NCI-H2171 (cell line): ENCODE measurements at places on chromosomes 1 and 21.

DNA sequence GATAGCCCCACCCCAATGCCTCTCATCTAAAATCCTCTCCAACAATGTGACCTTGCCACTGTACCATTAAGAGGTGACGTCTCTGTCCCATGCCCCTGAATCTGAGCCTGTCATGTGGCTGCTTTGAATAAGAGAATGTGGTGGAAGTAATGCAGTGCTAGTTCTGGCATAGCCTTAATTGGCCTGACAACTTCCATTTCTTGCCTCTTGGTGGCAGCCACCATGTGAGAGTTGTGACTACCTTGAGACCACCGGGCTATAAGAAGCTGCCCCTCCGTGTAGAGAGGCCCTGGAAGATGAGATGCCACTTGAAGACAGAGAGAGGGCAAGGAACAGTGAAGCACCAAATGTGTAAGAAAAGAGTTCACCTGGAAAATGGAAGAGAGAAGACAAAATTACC is 95.4 kb downstream of the POFUT2 start:
- DNase-seq = no peak

- DNase-seq = no peak
Observed at GRCh38 chr1:158035976-158036583, 42.6 kb downstream of the KIRREL1 start.

DNA sequence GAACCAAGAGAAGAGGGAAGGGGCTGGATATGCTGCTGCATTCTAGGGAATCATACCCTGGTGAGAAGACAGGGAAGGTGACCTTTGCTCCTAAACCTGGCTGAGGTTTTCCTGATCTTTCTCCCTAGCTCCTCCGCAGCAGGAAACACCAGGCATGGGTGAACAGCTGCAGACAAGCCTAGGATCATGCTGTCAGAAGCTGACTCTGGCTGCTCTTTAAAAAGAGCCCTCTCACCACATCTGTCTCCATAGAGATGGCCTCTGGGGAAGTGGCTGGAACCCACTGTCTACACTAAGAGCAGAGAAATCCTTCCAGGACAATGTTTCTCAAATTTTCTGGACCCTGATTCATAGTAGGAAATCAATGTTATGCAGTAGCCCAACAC is 57.6 kb downstream of the CD34 start:
- no peak for DNase-seq

DNA sequence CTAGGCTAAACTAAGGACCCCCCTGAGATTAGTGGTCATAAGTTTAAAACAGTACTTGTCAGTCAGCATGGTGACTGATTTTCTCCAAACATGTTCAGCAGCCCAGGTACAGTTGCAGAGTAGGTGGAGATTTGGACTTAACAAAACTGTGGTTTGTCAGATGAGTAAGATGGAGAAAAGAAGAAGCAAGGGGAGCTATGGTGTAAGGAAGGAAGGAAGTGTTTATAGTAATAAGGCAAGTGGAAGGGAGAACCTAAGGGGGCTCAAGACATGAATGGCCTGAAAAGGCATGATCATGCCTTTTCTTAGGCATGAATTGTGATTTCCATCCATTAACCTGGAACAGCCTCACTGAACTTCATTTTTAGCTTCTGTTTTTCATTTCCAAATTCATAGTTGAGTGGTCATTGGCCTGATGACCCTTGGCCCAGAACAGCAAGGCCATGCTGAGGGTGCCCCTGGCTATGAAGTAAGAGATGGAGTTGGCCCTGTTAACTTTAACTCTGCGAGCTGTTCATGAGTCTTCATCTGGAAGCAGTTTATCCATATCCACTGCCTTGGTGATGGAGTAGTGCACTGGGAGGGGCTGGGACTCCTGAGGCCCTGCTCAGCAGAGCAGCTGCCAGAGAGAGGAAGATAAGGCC is 60.7 kb downstream of the LRRC8D start:
- no peak for DNase-seq

DNA sequence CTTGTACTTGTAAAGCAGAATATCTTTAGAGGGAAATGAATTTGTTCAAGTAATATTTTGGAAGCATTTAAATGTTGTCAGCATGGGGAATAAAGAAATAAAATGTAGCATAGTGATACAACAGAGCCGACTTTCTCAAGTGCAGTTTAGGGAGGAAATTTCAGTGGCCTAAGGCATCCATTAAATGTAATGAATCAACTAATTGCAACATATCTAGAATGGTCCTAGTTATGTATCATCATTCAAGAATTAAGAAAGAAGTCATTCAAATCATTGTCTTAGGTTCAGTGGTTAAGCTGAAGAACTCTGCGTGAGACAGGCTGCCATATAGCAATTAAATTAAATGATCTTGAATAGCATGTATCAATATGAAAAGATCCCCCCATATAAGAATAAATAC is 360.7 kb downstream of the TBX15 start:
- DNase-seq = no peak

- DNase-seq = no peak
Observed at GRCh38 chr21:41112740-41113692, 54.9 kb upstream of the BACE2 start.

DNA sequence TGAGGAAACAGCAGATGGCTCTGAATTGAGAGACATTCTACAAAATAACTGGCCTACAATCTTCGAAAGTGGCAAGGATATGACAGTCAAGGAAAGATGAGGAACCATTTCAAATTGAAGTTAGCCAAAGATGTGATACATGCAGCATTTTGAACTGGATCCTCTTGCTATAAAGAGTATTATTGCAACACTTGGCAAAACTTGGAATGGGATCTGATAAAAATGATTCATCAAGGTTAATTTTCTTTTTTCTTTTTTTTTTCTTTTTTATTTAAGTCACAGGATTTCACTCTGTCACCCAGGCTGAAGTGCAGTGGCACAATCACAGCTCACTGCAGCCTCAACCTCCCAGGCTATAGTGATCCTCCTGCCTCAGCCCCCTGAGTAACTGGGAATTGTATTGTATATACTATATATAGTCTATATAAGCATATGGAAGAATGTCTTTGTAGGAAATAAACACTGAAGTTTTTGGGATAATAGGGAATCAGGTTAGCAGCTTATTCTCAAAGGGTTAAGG is 49.8 kb upstream of the GJA8 start:
- DNase-seq = no peak

DNA sequence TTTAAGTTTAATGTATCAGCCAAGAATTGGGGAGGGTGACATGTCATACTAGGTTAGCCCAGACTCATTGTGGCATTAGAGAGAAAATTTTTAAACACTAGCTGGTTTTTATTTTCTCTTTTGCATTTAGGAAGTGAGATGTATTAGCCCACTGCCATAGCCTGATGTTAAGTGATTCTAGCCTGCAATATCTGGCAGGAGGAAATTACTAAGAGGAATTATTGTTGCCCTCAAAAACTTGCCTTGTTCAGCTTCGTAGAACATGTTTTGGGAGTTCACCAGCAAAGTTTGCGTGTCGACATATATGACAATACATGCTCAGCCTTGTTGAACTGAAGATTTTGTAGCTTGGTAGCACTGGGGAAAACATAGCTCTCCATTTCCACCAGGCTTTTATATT is 12.5 kb downstream of the ADAM30 start:
- DNase-seq = no peak

DNA sequence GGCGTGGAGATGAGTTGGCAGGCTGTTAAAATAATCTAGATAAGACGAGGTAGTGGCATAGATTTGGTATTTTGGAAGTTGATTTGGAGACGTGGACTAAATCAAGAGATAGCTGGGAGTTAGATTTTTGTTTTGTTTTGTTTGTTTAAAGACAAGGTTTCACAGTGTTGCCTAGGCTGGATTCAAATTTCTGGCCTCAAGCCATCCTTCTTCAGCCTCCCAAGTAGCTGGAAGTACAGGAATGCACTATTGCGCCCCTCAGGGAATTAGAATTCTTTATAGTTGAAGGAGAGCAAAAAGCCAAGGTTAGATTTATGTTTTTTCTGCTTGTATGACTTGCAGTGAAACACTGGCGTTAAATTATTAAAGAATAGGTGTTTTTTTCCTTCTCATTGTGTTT is 22.3 kb upstream of the SNRPE start:
- no peak for DNase-seq

- no peak for DNase-seq
Observed at GRCh38 chr1:113036639-113037321, 36.2 kb upstream of the LRIG2 start.

GRCh38 chr1:226512076-226512728 is 36.4 kb upstream of the STUM start:
- no peak for DNase-seq

DNA sequence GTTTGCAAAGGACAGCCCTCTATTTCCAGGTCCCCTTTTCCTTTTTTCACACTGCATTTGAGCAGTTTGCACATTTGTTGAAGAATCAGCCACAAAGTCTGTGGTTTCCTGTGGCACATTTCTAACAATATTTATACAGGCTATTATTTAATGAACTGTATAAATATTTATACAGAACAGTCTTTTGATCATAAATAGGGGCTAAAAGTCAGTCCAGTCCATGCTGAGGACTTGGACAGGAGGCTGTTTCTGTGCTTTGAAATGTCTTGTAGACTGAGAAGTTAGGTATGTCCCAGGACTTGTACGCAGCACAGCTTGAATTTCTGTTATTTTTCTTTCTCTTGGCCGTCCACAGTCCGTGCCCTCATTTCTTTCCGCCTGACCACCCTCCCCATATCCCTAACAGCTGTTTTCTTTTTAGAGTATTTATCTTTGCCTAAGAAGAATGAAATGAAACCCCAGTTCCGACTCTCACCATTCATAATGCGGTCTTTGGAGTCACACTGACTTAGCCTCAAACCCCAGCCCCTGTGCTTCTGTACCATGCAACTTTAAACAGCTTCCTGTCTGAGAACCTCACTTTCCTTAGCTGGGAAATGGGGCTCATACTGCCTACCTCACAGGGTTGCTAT is 19.7 kb downstream of the FGGY start:
- DNase-seq = no peak

DNA sequence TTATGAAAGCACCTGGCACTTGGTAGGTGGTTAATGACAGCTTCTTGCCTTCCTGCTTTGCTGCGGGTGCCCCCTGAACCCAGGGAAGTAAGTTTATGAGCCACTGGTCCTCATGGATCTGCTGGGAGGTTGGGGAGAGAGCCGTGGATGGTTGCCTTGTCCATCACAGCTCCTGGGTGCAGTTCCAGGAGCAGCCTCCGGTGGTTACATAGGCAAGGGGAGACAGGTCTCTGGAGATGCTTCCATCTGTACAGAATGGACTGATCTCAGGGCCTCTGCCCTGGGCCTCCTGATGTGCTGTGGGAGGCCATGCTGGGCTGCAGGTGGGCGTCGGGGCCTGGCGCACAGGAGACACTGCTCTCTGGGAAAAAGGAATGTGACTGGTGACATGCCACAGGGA is 31.6 kb upstream of the ARHGEF10L start:
- DNase-seq = no peak

DNA sequence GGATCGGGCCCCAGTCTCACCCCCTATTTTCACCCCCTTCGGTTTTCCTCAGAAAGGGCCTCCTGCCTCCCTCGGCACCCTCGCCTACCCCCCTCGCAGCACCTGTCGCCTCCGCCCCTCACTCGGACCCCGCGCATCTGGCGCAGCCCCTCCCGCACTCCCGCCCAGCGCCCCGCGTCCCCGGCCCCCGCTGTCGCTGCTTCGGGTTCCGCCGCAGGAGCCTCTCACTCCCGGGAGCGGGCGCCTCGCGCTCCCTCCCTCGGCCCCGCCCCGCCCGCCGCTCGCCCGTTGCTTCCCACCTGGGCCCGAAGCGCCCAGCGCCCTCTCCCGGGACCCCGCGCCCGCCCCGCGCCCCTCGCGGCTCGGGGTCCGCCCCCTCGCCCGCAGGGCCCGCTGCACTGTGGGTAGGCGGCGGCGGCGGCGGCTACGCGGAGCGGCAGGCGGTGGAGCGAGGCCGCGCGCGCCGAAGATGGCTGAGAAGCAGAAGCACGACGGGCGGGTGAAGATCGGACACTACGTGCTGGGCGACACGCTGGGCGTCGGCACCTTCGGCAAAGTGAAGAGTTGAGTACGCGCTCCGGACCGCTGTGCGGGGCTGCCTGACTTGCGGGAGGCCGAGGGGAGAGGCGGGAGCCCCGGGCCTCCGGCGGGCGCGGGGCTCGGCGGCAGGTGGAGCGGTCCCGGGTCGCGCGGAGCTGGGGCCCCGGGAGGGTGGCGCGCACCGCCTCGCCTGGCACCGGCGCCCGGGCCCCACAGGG is at the start of gene PRKAA2:
TSS of gene PRKAA2 (plus strand) at position 396 of the 758 bp plus-strand sequence. CDS start at position 470, 74 bp downstream.
- peak; percentile 89 for DNase-seq

GRCh38 chr1:239389703-239390102 is 3.3 kb downstream of the CHRM3 start:
- DNase-seq = no peak

- DNase-seq = no peak
Observed at GRCh38 chr1:106254748-106255147, 801.7 kb upstream of the PRMT6 start.

DNA sequence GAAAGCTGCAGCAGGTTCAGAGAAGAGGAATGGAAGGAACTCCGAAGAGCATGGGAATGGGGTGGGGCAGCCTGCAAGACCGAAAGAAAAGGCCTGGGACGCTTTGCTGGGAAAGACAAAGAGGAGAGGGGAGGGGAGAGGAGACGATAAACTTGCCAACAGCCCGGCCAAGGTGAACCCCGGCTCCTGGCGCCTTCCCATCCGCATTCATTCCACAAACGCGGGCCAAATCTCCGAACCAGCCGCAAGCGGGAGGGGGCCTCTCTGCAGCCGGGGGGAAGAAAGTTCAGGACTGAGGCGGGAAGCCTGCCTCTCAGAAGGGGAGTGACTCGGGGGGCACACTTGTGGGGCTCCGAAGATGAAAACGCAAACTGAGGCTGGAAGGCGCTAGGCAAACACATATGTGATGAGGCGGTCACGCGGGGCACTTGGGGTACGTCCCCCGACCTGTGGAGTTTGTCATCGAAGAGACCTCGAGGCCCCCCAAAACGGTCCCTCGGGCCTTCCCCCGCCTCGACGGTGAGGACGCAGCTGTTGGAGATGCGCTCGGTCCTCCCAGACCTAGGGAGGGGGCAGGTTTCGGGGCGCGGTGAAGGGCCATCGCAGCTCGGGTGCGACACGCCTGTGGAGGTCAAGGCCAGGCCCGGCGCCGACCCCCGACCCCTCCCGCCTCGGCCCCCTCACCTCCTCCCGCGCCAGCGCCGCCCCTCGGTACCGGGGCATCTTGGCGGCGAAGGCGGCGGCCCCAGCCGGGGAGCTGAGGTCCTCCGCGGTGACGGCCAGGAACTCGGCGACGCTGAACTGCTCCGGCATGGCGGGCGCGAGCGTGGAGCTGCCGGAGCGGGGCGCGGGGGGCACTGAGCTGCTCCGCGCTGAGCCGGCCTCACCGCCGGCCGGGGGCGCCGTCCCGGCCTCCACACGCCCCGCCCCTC is at the start of gene ASAP3:
TSS of gene ASAP3 (minus strand) at position 859 of the 932 bp plus-strand sequence. CDS start at position 813, 46 bp downstream.
- DNase-seq = peak; percentile 57

DNA sequence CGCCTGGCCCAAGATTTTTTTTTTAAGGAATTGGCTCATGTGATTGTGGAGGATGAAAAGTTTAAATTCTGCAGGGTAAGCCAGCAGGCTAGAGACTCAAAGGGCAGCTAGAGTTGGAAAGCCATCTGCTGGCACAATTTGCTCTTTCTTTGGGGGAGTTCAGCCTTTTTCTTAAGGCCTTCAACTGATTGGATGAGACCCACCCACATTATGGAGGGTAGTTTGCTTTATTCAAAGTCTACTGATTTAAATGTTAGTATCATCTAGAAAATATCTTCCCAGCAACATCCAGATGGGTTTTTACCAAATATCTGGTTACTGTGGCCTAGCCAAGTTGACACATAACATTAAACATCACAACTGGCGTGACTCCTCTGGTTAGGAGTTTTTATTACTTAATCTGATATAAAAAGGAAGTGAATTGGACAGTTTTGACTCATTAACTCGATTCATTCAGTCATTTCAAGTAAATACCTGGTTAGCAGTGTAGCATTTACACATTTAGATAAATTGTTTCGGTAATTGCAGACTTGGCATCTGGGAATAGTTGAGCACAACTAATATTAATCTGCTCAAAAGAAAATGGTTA is 12.4 kb downstream of the HOOK1 start:
- no peak for DNase-seq

- no peak for DNase-seq
Observed at GRCh38 chr1:236338096-236338495, 56.0 kb upstream of the EDARADD start.
